ENCODE measurements at places on chromosomes 4 and X. TPM values are rescaled to one million over a fixed set of nuclear protein-coding genes. Genes with fewer than 3 reads are reported as not detected.

DNA sequence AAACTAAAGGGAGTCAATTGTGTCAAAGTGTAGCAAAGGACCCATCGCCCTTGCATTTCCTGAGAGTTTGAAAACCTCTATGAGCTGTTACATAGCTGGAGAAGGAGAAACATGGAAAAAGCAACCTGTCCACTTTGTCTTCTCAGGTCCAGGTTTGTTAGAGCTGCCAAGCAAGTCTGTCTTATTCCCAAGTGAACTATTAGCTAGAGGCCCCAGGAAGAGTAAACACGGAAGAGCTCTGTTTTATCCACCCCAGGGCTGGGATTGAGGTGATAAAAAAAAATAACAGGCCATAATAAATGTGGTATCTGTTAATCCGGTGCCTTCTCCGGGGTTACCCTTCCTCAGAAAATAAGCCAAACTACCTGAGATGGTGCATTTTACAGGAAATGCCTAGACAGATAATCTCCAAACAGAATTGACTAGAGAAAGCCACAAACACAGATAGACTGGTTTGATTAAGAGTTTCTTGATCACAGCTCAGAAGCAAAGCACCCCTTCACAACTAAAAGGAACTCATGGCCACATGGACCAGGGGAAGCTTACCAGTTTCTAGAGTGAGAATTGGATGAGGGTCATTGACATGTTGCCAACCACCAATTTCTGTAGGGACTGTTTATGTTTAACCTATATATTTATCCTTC, 35.9 kb upstream of the RELL1 start:
- H3K27ac ChIP-seq = no peak overlapping the region
- H3K36me3 ChIP-seq = no peaks in the 10 kb centered on the region
- no peaks in the 10 kb centered on the region for H3K27me3 ChIP-seq
- no peak overlapping the region for H3K4me3 ChIP-seq

Gene PRRG3
- 0.11 TPM for polyA plus RNA-seq

Gene RHOH
- polyA plus RNA-seq = 35.8 TPM

Gene MGAT4D
- 0.12 TPM for polyA plus RNA-seq

Gene SPANXA1
- polyA plus RNA-seq = not detected

Gene BBS12
- polyA plus RNA-seq = 1.6 TPM

DNA sequence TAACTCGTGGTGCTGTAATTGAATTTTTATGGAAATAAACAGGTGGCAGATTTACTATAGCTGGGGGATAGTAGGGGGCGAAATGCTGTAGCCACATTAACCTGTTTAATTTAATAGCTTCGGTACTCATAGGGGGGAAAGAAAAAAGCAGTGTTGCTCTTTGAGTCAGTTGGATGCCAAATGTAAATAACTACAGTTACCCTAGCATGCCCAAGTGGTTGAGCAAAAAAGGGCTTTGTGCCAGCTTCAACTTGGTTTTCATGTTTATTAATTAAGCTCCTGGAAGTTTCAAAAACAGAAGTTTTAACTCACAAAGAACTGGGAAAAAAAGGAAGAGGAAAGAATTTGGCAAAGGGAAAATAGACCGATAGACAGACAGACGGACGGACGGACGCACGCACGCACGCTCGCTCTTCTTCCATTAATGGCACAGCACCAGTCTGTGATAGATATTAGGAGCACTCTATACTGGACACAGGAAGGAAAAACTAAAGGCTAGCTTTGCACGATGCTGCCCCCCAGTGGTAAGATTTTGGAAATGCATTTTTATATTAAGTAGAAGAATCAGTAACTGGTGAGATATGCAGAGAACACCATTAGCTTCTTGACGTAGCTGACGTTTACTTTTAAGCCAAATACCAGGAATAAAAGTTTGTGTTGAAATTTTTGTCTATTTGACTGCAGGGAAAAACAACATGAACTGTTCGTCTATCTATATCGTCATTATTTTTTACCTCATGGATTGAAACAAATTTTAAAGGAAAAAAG, 151.8 kb downstream of the SLC7A11 start:
- no peak overlapping the region for H3K27ac ChIP-seq
- peak; percentile 90 for DNase-seq
- no peak overlapping the region for H3K4me3 ChIP-seq
- H3K36me3 ChIP-seq = no peaks in the 10 kb centered on the region
- H3K27me3 ChIP-seq = no peaks in the 10 kb centered on the region

DNA sequence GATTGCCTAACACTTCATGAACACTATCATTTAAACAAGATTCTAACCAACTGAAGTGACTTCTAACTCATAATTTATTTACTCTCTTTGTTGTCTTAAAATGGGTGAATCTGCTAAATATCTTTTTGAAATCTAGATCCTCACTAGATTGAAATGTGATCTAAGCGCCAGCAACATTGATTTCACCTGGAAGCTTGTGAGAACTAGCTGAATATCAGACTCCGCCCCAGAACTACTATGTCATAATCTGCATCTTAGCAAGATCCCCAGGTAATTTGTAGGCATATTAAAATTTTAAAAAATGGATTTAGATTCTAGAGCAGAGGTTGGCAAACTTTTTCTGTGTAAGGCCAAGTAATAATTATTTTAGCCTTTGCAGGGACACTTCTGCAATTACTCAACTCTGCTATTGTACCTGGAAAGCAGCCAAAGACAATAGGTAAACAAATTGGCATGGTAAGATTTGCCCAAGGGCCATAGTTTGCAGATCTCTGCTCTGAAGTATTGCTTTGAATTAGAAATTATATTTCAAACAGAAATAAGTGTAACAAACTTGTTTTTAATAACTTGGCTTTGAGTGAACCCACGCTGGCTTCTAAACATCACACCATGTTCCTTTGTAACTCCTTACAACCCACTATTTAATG, 121.5 kb downstream of the REELD1 start:
- DNase-seq = no peak
- H3K36me3 ChIP-seq = no peaks in the 10 kb centered on the region
- H3K4me3 ChIP-seq = no peak overlapping the region
- peaks cover 6% of the 10 kb centered on the region for H3K4me1 ChIP-seq
- no peak overlapping the region for H3K27ac ChIP-seq

GRCh38 chr4:10279261-10279660, 162.7 kb upstream of the WDR1 start:
- H3K27ac ChIP-seq = no peak overlapping the region
- H3K4me3 ChIP-seq = no peak overlapping the region
- H3K4me1 ChIP-seq = no peaks in the 10 kb centered on the region
- DNase-seq = no peak
- no peaks in the 10 kb centered on the region for H3K36me3 ChIP-seq

GRCh38 chr4:40292313-40292759, 42.8 kb upstream of the CHRNA9 start:
- no peaks in the 10 kb centered on the region for H3K27me3 ChIP-seq
- H3K4me3 ChIP-seq = no peak overlapping the region
- DNase-seq = peak; percentile 26
- H3K4me1 ChIP-seq = no peaks in the 10 kb centered on the region
- no peak overlapping the region for H3K27ac ChIP-seq

- no peaks in the 10 kb centered on the region for H3K36me3 ChIP-seq
- no peaks in the 10 kb centered on the region for H3K27me3 ChIP-seq
- H3K4me1 ChIP-seq = no peaks in the 10 kb centered on the region
- H3K27ac ChIP-seq = no peak overlapping the region
- no peak for DNase-seq
Measured at GRCh38 chr4:108849611-108850168, 86.8 kb upstream of the ETNPPL start.

Gene GPC3
- polyA plus RNA-seq = 48.8 TPM

- no peak overlapping the region for H3K4me3 ChIP-seq
- H3K4me1 ChIP-seq = no peaks in the 10 kb centered on the region
- no peak overlapping the region for H3K27ac ChIP-seq
- no peaks in the 10 kb centered on the region for H3K27me3 ChIP-seq
- DNase-seq = no peak
Measured at GRCh38 chr4:103424853-103425252, 226.7 kb upstream of the CENPE start.

DNA sequence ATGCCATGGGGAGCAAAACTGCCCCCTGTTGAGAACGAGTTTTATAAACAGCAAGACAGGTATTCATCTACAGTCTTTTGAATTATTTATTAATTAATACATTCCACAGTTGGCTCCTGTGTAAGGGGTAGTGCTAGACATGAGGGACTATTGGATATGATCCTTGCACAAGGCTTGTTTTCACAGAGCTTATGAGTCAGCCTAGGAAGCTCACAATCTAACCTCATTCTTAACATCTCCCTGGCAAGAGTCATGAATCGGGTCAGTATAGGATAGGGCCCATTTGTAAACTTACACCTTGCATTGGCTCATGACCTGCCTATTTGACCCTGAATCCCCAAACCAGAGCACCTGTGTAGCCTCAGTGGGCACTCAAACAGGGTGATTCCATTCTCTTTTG, 209.1 kb upstream of the HCCS start:
- H3K4me1 ChIP-seq = no peaks in the 10 kb centered on the region
- no peak overlapping the region for H3K27ac ChIP-seq
- DNase-seq = no peak
- H3K27me3 ChIP-seq = no peaks in the 10 kb centered on the region
- no peak overlapping the region for H3K4me3 ChIP-seq

GRCh38 chr4:141375855-141376254, 155.2 kb downstream of the ZNF330 start:
- no peak overlapping the region for H3K27ac ChIP-seq
- H3K4me1 ChIP-seq = no peaks in the 10 kb centered on the region
- H3K27me3 ChIP-seq = no peaks in the 10 kb centered on the region
- no peaks in the 10 kb centered on the region for H3K36me3 ChIP-seq
- no peak overlapping the region for H3K4me3 ChIP-seq

Gene EVC2
- 2.2 TPM for polyA plus RNA-seq

- DNase-seq = no peak
- H3K36me3 ChIP-seq = no peaks in the 10 kb centered on the region
- no peaks in the 10 kb centered on the region for H3K27me3 ChIP-seq
- no peak overlapping the region for H3K4me3 ChIP-seq
- peaks cover 2% of the 10 kb centered on the region for H3K4me1 ChIP-seq
Measured at GRCh38 chr4:113113151-113113550, 63.7 kb downstream of the ANK2 start.

DNA sequence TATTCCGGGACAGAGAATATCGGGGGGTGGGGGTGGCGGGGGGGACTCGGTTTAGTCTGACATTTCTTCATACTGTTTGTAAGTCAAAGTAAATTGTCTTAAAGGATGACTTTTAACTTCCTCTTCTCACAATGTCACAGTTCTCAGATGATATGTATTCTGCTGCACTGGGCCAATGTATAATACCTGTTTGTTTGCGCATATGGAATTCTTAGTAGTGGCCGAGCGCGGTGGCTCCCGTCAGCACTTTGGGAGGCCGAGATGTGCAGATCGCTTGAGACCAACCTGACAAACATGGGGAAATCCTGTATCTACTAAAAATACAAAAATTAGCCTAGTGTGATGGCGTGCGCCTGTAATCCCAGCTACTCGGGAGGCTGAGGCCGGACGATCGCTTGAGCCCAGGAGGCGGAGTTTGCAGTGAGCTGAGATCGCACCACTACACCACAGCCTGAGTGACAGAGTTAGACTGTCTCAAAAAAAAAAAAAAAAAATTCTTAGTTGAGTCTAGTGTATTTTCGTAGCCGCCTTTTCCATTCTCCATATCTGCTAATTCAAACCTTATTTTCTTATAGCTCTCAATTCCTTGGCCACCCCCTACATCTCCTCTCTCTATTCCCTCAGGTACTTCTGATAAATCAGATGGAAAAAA, 851 bp downstream of the POLR2B start:
- H3K27ac ChIP-seq = no peak overlapping the region
- H3K27me3 ChIP-seq = no peaks in the 10 kb centered on the region
- peaks cover 17% of the 10 kb centered on the region for H3K4me1 ChIP-seq
- peak overlapping the region; percentile 88 for H3K4me3 ChIP-seq

GRCh38 chrX:107775000-107775733, 420 bp downstream of the TSC22D3 start:
- peak overlapping the region; percentile 30 for H3K4me3 ChIP-seq
- H3K36me3 ChIP-seq = no peaks in the 10 kb centered on the region
- peaks cover 21% of the 10 kb centered on the region for H3K27me3 ChIP-seq
- no peak for DNase-seq

DNA sequence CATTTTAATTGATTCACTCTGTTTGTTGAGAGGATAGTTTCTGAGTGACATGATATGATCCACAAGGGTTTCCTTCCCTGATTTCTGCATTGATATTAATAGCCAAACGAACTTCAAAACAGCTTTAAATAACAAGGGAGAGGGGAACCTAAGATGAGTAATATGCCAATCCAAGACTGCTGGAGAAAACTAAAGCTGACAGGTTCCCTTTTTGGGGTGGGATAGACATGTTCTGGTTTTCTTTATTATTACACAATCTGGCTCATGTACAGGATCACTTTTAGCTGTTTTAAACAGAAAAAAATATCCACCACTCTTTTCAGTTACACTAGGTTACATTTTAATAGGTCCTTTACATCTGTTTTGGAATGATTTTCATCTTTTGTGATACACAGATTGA, 182.2 kb downstream of the AR start:
- H3K27ac ChIP-seq = no peak overlapping the region
- no peak overlapping the region for H3K4me3 ChIP-seq
- no peaks in the 10 kb centered on the region for H3K4me1 ChIP-seq
- no peaks in the 10 kb centered on the region for H3K36me3 ChIP-seq
- no peak for DNase-seq

DNA sequence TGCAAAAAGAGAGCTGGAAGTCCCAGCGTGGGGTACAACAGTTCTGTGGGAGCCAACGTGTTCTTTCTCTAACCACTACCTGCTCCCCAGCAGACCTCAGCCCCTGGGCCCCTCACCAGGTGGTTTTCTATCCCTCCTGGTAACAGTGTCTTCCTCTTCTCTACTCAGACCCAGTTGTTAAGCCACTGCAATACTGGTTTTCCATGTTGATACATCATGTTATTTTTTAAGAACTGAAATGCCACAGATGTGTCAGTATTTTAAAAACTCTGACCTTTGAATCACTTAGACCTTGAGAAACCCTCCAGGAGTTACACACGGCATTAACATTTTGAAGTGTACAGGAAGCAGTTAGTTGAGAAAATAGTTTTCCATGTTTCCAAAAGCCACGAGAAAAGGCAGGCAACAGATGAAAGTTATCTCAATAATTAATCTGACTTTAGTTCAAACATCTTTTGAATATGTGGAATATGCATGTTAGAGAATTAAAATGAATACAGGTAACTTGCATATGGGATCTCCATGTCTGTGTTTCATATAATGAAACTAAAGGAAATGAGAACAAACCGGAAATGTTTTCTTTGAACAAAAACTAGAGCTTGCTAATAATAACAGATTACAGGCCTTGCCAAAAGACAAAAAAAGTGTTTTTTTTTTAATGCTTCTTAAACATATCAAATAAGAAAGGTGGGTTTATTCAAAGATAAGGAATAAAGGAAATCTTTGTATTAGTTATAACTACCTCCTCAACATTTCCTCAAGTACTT, 108.8 kb downstream of the ZNF827 start:
- peaks cover 3% of the 10 kb centered on the region for H3K4me1 ChIP-seq
- no peak for DNase-seq
- H3K27me3 ChIP-seq = no peaks in the 10 kb centered on the region
- no peak overlapping the region for H3K4me3 ChIP-seq

DNA sequence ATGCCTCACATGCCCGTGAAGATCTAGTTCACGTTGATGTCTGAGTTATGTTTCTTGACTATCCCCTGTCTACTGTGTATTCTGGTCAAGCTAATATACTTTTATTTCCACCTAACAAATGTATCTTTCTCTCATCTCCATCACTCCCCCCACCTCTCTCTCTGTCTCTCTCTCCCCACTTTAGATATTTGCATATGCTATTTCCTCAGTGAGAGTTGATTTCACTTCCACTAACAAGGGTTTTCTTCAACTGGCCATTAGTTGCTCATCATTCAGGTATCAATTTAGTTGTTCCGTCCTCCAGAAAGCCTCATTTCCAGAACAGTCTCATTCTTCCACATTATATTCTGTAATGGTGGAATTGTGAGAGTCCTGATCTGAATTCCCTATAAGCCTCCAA, 1777.8 kb upstream of the TENM3 start:
- no peak overlapping the region for H3K4me3 ChIP-seq
- H3K4me1 ChIP-seq = no peaks in the 10 kb centered on the region
- no peak for DNase-seq
- no peaks in the 10 kb centered on the region for H3K27me3 ChIP-seq
- H3K36me3 ChIP-seq = no peaks in the 10 kb centered on the region
- H3K27ac ChIP-seq = no peak overlapping the region

Data from lung (tissue), 17 donors.